ENCODE measurements at places on chromosomes 7 and 10.

DNA sequence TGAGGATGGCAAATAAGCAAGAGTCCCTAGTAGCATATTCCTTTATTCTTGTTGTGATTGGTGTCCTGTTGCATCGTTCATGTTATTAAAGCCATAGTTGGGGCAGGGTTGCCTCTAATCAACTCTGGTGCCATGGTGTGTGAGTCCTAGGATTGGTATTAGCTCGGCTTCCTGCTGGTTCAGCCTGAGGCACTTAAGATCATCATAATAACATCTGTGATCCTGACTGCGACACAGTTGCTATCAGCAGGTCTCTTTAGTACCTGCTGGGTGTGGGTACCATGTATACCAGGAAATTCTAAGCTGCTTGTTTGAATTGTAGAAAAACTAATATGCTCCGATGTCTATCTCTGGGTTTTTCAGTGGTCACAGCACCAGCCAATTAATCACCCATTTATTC is 1.6 kb downstream of the WEE2 start:
- no peak for DNase-seq

DNA sequence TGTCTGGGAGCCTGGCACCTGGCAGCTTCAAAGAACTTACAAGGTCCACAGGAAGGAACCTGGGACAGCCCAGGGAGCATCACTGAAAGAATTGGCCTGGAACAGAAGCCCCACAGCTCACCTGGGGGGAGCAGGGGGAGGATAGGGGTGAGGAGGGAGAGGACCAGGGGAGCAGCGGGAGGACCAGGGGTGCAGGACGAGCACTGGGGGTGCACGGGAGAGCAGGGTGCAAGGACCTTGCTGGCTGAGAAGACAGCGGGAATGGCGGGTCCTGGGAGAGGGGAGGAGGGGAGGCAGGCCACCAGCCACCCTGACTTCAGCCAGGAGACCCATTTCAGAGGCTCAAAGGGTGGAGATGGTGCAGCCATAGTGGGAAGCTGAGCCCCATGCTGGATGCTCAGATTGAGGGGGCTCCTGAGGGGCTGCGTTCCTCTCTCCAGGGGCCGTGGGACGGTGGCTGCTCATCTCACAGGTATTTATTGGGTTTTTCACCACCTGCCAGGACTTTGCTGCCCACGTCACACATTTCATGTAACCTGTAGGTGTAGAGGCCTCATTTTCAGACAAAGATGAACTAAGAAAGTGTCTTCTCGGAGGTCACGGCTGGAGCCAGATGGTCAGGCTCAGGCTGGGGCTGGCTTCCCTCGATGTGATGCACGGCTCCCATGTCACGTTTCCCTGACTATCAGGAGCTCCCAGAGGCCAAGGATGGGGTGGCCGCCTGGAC is 110.1 kb downstream of the WDR37 start:
- no peak for DNase-seq

GRCh38 chr7:31126976-31127375 is 74.9 kb downstream of the ADCYAP1R1 start:
- no peak for DNase-seq

DNA sequence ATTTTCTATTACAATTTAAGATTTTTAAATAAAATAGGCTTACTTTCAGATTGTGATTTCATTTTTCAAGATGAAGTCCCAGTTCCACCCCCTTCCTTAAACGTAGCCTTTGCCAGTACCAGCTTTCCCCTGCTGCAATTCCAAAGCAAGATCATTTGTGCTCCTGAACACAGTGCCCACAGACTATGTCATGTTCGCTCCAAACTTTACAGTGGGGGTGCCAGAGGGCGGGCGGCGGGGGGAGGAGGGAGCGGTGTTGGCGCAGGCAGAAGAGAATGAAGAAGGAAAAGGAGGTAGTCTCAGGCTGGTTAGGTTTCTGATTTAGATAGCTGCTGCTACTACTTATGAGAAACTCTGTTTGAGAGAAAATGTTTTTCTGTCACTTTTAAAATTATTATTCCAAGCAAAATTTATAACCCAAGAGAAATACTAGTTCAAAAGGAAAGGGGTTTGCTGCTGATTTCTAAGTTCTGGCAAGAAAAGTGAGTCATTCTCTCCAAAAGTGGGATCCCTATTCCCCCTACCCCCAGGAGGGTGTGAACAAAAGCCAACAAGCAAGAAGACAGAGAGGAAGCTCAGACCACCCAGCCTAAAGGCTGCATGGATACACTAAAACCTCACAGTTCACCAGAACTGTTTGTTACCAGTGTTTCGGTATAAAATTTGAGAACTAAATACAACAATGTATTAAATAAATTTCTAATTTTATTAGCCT is 109.6 kb downstream of the SRPK2 start:
- DNase-seq = no peak

DNA sequence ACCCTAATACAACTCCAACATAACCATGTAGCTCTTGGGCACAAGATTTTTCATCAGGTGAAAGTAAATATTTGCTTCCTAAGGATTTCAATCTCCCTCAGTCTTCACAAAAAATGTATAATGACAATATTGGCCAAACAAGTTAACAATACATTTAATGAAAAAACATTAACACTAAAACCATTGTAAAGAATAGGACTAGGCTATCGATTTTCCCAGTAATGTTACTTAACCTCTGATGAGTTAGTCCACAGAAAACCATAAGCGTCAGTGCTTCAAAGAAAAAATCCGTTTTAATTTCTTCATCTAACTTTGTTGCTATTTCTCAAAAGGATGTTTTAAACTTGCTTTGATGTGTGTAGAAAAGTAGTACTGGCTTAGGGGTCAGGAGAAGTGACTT is 1.2 kb downstream of the ZNF33B start:
- DNase-seq = no peak
